Activated CD4-positive, alpha-beta T cell treated with anti-CD3 and anti-CD28 coated beads for 36 hours (primary cell): ENCODE measurements at places on chromosomes 1 and 21.
A peak's percentile ranks its signal among the peaks of the same experiment; 100 is the strongest.

GRCh38 chr1:202007805-202008489 lies 2.4 kb upstream of the ELF3 start:
- no peaks in the 10 kb centered on the region for H3K4me1 ChIP-seq
- H3K27ac ChIP-seq = no peak overlapping the region
- peaks cover 18% of the 10 kb centered on the region for H3K36me3 ChIP-seq
- no peak for DNase-seq

DNA sequence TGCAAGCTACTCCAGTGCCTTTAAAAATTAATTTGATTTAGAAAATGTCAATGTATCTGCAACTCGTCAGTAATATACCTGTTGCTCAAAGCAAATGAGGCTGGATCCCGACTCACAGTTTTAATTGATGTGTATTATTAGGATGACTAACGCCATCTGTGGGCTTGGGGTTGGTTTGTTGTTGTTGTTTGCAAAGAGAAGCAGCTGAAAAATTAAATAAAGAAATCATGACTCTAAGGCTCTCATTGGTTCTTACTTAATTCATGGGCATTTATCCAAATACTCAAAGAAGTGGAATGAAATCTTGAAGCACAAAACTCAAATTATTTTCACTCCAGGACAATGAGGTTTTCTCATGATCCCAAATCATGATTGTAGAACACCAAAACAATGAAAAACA lies 46.4 kb downstream of the SEC16B start:
- no peaks in the 10 kb centered on the region for H3K4me1 ChIP-seq
- H3K27me3 ChIP-seq = no peaks in the 10 kb centered on the region
- H3K36me3 ChIP-seq = no peaks in the 10 kb centered on the region
- no peak overlapping the region for H3K27ac ChIP-seq
- no peak for DNase-seq

GRCh38 chr1:186799689-186800054 lies 29.1 kb upstream of the PLA2G4A start:
- no peaks in the 10 kb centered on the region for H3K4me1 ChIP-seq
- no peak overlapping the region for H3K4me3 ChIP-seq
- H3K27ac ChIP-seq = no peak overlapping the region
- no peak for DNase-seq
- no peaks in the 10 kb centered on the region for H3K27me3 ChIP-seq
- H3K36me3 ChIP-seq = no peaks in the 10 kb centered on the region

DNA sequence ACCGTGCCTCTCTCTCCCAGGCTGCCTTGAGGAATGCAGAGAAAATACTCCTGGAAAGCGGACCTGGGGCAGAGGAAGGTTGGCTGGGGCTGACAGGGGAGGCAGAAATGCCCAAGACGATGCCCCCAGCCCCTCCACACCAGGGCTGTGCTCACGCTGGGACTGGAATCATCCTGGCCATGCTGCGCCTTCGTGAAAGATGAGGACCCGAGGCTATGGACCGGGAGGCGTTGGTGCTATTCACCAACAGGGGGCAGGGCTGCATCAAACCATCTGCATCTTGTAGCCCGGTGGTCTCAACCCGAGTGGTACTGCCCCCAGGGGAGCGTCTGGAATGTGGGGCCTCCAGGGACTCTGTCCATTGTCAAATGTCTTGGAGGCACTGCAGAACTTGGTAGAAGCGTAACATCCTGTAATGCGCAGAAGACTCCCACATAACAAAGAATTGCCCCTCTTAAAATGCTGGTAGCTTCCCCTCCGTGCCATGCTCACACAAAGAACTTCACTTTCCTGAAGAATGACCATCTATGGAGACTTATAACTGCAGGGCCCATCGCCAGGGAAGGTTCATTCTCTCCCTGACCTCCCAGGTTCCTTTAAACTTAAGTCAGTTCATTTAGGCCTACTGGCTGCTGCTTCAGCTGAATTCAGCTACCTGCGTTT lies 251.2 kb downstream of the RRAGC start:
- H3K27ac ChIP-seq = no peak overlapping the region
- peak; percentile 47 for DNase-seq
- peaks cover 1% of the 10 kb centered on the region for H3K27me3 ChIP-seq
- no peak overlapping the region for H3K4me3 ChIP-seq
